ENCODE measurements at places on chromosomes 1 and 21. TPM values are rescaled to one million over a fixed set of nuclear protein-coding genes. Genes with fewer than 3 reads are reported as not detected.

GRCh38 chr1:221734187-221734586, 7.7 kb downstream of the DUSP10 start:
- DNase-seq, result no peak

GRCh38 chr1:150066838-150067183, 765 bp upstream of the VPS45 start:
- DNase-seq, result no peak

- DNase-seq, result no peak
These were observed 18.4 kb upstream of the GADD45A start for GRCh38 chr1:67666636-67667035.

DNA sequence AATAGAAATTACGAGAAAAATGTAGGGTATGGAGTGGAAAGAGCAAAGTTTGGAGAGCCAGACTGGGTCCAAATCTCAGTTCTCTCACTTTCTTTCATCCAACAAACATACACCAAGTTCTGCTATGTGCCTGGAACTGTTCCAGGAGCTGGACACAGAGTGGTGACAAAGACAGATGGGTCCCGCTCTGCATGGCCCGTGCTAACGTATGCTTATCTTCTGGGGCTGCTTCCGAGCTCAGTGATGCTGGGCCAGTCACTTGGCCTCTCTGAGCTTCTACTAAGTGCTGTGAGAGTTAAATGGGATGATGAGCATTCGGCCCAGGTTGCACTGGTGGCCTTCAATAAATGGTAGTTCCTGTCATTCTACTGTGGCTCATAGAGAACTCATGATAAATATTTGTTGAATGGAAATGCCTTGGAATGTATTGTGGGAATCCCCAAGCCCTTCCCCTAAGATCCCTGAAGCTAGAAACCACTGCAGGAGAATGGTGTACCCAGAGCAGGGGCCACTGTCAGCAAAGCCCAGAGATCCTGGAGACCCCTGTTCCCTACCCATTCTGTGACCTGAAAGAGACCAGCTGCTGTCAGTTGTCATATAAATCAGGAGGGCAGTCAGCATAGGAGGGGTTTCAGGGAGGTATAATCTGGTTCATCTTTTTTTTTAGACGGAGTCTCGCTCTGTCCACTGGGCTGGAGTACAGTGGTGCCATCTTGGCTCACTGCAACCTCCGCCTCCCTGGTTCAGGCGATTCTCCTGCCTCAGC, 3.8 kb downstream of the LEMD1 start:
- DNase-seq, result no peak

DNA sequence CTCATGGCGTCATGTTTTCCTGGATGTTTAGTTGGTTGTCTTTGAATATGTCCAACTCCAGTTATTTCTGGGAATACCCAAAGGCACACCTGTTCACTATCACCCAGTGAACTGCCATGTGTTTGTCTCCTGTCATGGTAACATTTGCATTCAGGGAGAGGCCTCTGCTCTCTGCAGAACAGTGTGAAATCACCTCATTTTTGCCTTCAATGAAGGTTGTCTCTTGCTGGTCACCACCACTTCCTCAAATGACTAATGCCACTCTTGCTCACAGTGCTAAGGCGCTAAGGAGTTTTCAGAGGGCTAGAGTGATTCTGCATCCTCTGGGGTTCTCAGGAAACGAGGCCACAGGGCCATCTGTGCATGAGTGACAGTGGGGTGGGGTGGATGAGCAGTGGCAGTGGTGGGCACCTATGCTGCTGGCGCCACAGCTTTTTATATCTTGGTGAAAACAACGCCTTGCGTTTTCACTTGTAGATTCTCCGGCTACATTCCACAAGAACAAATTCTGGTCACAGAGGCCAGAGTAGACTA, 60.0 kb upstream of the ATP5PO start:
- DNase-seq, result peak; percentile 13

The GNAT2 gene
- 0.18 TPM for total RNA-seq

- DNase-seq, result peak; percentile 75
These were observed 146.4 kb downstream of the FGGY start for GRCh38 chr1:59443310-59443709.

DNA sequence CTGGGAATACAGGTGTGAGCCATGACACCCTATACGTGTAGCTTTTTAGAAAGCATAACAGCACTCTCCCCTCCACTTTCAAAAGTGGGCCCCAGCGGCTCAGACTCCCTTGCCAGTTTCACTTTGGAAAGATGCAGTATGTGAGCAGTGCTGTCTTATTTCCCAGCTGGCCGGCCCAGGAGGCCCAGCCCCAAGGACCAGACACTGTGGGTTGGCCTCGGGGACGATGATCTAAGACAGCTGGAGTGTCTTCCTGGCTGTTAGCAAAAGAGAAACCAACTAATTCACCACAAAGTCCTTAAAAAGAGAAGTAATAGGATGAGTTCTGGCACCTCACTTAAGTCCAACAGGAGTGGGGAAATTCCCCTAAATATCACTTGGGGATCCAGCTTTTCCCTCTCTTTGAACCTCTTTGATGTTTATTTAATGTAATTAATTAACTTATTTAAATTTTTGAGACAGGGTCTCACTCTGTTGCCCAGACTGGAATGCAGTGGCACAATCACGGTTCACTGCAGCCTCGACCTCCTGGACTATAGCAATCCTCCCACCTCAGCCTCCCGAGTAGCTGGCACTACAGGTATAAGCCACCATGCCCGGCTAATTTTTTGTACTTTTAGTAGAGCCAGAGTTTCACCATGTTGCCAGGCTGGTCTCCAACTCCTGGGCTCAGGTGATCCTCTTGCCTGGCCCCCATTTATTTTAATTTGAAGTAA, 17.6 kb upstream of the CLIC4 start:
- peak; percentile 82 for DNase-seq

The TRAF3IP3 gene
- total RNA-seq, result 0.65 TPM

- peak; percentile 84 for DNase-seq
These were observed 122.3 kb downstream of the TNFSF18 start for GRCh38 chr1:172928412-172928811.

- DNase-seq, result no peak
These were observed 10.6 kb downstream of the PAX7 start for GRCh38 chr1:18641005-18641941.

DNA sequence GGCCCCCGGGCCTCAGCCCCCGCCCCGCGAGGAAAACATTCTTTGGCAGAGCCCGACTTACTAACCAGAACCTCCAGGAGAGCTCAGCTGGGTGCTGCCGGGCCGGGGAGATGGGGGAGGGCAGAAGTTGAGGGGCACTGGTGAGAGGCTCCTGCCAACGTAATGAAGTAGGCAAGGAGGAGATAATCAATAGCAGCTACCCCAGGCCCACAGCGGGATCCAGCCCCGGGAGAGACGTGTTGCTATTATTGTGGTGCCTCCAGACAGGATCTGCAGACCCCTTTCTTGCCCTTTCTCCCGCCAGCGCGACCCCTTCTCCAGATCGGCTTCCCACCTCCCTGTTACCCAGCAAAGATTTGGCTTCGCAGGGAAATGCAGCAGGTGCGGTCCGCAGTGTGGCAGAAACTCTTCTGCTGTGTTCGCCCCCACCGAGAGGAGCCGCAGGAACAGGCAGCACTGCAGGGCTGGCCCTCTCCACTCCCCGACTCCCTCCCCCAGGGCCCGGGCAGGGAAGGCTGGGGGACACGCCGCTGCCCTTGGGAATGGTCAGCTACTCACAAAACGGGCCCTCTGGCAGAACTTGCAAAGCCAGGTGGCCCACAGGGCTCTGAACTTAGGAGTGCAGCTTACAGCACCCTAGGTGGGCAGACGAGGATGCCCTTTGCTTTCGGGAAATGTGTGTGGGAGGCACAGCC, 1.5 kb upstream of the KCNA2 start:
- no peak for DNase-seq

DNA sequence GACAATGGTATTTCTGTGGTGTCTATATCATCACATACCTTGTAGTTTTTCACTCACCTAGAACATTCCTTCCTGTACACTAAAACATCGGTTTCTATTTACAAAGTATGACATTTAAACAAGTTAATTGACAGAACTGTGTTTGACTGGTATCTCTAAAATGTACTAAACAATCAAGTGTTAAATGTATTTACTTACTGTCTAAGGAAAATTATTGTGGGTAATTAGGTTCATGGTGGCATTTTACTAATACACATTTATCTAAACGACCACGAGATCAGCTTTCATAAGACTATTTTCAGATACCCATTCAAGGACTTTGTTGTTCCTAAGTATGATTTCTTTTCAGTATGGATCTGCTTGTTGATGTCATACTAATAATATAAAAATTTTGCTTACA, 115.2 kb downstream of the ADGRL2 start:
- no peak for DNase-seq

The OR14K1 gene
- not detected for total RNA-seq

DNA sequence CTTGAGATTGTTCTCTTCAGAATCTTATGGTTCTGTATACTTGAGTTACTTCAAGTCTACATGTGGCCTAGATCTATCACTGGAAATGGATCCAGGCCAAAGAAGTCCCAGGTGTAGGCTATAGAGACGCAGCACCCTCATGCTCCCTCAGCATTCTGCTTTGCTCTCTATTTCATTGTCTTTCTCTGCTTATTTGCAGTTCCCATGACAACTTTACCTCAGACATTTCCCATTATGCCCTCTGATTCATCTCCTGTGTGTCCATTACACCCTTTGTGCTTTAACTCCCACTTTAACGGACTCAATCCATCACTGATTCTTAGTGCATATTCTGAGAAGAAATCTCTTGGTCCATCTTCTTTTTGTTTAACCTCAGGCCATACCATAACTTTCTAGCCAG, 236.9 kb upstream of the NRIP1 start:
- no peak for DNase-seq

DNA sequence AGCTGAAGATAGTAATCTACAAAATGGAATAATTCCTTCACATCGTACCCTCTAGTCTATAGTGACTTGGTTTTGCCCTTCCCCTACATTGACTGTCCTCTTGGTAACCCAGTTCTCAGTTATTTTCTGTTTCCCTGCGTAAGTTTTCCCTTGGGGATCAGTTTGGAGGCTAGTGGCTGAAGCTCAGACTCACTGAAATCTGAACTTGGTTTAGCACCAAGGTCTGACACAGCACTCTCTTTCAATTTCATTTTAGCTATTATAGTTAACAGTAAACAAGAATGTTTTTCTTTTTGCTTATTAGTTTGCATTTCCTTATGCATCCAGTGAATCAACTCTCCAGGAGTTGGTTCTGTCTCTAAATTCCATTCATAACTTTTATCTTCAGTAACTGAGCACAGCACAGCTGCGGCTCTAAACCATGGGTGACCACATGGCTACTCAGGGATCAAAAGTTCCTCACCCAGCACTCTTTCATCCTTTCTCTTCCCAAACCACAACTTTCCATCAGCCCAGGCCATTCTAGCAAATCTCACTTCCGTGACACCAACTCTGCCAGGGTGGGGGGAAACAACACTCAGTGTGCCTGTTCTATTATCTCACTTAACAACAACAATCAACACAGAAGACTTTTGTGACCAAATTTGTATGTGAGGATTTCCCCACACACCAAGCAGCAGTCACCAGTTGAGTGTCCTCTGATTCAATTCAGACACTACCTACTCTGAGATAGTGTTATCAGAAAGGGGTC, 17.6 kb upstream of the IFI6 start:
- peak; percentile 52 for DNase-seq

GRCh38 chr1:203968761-203969160, 104.2 kb upstream of the SOX13 start:
- DNase-seq, result peak; percentile 81

The PLA2G5 gene
- total RNA-seq, result 0.36 TPM

- peak; percentile 14 for DNase-seq
These were observed 11.8 kb downstream of the PSEN2 start for GRCh38 chr1:226882187-226882586.

The SPRR2A gene
- total RNA-seq, result not detected

- DNase-seq, result peak; percentile 76
These were observed 5.9 kb downstream of the CEP85 start for GRCh38 chr1:26239936-26240335.

The OR2T33 gene
- total RNA-seq, result not detected

- DNase-seq, result peak; percentile 100
These were observed 80.6 kb upstream of the SLFNL1 start for GRCh38 chr1:41101950-41102607.

The WDR47 gene
- 26.0 TPM for total RNA-seq

DNA sequence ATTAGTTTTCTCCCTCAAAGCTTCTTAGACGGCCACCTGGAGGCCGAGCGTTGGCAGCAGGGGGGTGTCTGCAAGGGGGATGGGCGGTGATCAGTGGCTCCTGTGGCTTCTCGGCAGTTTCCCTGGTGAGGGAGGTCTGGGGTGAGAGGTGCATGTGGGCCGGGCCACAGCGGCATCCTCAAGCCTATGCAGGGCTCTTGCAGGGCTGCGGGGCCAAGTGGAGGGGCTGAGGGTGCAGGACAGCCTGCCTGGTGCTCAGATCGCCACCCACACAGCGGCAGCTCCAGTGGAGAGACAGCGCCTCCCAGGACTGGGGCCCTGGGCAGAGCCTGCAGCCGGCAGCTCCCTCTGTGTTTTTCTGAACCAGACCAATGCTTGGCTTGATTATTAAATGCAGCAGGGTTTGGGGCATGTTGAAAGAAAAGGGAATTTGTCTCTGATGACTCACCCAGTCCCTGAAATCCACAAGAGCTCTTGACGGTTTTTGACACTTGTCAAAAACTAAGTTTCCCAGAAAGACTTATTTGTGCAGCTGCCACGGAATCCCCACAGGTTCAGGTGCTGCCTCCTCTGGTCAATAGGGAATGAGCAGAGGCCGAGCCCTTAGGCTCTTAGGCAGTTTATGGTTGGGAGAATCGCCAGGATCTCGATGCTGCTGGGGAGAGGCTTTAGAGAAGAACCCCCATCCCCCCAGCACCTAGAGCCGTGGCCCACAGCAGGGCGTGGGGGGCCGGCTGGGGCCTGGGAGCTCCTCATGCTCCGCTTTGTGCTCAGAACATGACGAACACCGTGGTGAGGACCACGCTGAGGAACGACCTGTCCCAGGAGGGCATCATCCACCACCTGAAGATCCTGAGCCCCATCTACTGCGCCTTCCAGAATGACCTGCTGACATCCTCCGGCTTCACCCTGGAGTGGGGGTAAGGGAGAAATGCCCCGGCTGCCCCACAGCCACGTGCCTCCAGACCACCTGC, 54.7 kb downstream of the UMODL1 start:
- peak; percentile 33 for DNase-seq

The ERICH3 gene
- not detected for total RNA-seq

- DNase-seq, result no peak
These were observed 35.0 kb downstream of the ACP6 start for GRCh38 chr1:147635342-147635741.

- DNase-seq, result no peak
These were observed 11.2 kb downstream of the KANK4 start for GRCh38 chr1:62307895-62308492.

GRCh38 chr1:230725256-230726012, 11.5 kb upstream of the AGT start:
- DNase-seq, result no peak

GRCh38 chr1:155209312-155209721, 822 bp downstream of the MTX1 start:
- DNase-seq, result no peak

All from fibroblast of the aortic adventitia (primary cell).